ENCODE measurements at places on chromosomes 5 and 9. TPM values are rescaled to one million over a fixed set of nuclear protein-coding genes. Genes with fewer than 3 reads are reported as not detected.

DNA sequence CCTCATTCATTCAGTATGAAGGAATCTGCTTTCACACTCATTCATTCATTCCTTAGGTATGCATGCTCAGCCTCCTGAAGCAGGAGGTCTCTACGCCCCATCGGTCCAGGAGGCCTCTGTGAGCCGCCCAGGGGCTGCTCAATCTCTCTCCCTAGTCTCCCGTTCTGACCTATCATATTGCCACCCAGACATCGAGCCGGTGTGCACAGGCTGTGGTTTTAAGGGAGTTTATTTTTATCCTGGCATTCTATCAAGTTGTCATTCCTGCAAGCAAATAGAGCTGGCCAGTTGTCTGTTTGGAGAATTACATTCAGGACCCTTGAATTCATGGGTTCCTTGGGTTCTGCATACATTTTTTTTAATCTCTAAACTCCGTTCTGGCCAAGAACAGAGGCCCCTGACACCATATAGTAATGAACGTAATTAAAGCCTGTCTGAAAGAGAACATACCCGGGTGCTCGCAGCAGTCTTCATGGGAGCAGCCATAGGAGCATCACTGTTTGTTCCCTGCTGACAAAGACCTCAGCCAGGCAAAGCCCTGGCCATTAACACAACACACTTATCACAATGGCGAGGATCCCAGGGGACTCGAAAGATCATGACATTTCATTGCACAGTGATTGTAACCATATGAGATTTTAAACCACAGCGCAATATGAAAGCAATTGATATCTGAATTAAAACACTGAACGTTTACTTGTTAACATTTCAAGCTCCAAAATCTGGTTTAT is 80.9 kb downstream of the ADAMTS16 start:
- no peak for DNase-seq

DNA sequence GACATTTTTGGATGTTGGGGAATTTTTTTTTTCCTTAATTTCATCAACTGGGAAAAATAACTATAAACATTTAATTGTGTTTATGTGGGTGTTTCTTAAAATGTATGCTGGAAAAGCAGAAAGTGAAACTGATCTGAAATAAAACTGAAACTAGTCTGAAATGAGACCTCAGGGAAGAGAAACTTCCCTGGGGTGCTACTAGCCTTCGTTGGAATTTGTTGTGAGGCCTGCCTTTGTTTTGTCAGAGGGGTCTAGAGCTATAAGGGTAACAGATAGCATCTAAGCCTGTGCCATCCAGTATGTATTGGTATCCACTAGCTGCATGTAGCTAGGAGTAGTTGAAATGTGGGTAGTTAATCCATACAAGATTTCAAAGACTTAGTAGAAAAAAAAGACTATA is 10.4 kb downstream of the ZNF618 start:
- no peak for DNase-seq

DNA sequence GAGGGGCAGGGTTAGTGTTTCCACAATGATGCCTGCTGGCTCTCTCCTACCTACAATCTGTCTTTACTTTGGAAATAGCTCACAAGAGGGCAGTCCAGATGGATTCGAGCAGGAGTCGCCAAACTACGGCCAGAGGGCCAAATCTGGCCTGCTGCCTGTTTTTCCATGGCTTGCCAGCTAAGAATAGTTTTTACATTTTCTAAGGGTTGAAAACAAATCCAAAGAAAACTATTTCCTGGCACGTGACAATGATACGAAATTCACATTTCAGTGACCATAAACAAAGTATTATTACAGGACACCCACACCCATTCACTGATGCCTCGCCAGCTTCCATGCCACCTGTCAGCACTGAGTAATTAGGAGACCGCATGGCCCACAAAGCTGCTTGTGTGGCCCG is 162.9 kb upstream of the WWC1 start:
- DNase-seq, result no peak

DNA sequence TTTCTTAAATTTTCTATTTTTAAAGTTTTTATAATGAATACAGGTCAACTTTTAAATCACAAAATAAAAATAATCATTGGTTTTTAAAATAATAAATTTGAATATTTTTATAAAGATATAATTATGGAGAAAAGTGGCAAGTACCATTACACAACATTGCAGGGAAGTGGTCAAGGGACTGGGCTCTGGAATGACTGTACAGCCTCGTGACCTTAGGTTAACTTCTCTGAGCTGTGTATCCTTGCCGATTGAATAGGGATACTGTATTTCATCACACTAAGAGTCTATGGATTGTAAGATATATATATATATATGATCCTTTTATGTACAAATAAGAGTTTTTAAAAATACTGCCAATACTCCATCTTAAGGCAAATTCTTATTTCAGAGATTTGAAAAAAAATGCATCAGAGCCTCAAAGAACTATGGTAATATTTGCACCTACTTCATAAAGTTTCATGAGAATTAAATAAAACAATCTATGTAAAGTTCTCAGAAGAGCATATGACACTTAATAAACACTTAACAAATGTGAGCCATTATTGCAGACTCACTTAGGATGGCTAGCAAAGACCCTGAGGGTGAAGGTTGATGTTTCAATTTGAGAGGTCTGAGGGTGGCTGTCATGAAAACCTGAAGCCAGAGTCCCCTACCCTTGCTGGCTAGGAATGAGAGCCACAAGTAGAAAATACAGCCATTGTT is 136.5 kb downstream of the CCDC192 start:
- DNase-seq, result no peak

STOM gene
- 81.9 TPM for polyA plus RNA-seq

PNPLA7 gene
- polyA plus RNA-seq, result 2.4 TPM

P4HA2 gene
- 29.2 TPM for polyA plus RNA-seq

DNA sequence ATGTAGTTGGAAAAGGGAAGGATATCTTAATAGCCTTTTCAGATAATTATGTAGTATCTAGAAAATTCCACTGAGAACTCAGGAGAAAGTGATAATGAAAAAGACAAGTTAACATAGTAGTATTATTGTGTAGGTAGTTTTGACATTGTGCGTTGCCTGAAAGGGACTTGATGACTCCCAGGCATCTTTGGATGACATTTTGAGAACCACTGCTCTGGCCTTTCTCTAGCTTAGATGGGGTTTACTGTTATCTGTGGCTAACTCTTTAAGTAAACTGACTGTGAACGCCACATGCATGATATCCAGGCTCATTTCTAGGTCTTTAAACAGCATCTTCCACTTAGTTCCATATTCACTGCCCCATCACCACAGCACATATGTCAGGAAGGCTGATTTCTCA is 14.4 kb upstream of the FYB1 start:
- no peak for DNase-seq

- no peak for DNase-seq
Measured at GRCh38 chr9:81508476-81508875, 180.9 kb downstream of the TLE1 start.

DNA sequence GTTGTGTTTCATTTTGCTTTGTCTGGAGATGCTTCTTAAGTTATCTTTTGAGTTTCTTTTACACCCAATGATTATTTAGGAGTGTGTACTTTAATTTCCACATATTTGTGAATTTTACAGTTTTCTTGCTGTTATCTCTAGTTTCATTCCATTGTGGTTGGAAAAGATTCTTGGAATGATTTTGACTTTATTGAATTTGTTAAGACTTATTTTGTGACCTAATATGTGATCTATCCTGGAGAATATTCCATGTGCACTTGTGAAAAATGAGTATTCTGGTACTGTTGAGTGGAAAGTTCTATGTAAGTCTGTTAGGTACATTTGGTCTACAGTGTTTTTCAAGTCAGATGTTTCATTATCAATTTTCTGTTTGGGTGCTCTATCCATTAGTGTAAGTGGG is 24.4 kb upstream of the GRAMD2B start:
- DNase-seq, result no peak

DNA sequence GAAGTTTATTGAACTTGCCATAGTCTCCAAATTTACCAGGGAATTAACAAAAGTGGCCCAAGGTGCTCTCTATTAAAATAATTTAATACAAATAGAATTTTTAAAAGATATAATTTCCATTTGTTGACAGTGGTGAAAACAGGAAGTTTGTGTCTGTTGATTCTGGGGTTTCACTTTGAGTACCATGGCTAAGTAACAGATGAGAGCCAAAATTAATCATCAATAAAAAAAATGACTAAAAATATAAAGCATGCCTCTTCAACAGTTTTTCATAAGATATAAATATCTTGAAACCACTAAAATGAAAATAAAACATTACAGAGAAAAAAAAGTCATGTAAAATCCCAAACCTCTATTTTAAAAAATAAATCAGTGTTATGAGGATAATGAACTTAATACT is 49.8 kb downstream of the SGCD start:
- no peak for DNase-seq

GRCh38 chr9:7935681-7936080 is 136.1 kb upstream of the DMAC1 start:
- DNase-seq, result no peak

GRCh38 chr5:12292610-12293204 is 388.5 kb upstream of the CTNND2 start:
- no peak for DNase-seq

ZFAND5 gene
- polyA plus RNA-seq, result 211 TPM

GRCh38 chr9:78707481-78707991 is 410.6 kb downstream of the PSAT1 start:
- no peak for DNase-seq

DNA sequence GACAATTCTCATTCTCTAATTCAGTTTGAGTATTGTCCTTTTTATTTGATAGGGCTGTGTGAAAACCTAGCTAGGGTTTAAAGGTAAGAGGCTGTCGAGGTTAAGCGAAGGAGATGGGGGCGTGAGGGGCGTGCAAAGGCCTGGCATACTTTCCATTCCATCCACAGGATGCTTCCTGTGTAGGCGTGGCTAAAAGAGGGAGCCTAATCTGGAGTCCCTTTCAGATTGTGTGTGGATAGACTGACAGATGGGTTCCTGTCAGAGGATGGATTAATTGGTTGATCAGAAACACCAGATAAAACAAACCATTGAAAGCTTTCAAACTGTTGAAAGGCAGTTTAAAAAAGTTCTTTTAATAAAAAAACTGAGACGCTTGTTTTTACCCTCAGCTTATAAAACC is 1.1 kb upstream of the ELL2 start:
- DNase-seq, result no peak

CNTLN gene
- polyA plus RNA-seq, result 11.3 TPM

DNA sequence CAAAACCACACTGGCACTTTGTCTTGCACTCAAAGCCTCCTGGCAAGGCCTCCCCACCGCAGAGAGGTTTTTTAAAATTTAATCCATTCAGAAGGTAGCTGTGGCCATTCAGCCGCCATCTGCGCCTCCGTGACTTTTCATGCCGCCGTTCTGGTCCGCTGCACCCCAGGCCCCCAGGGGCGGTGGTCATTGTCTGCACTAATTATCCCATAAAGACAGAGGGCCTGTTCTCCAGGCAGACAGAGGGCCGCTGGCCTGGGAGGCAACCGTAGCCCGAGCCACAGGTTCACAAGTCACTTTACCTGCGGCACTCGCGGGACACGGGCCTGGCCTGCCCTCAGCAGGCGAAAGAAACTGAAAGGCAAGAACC is 49.4 kb downstream of the EXD3 start:
- no peak for DNase-seq

IFNA2 gene
- polyA plus RNA-seq, result not detected

DNA sequence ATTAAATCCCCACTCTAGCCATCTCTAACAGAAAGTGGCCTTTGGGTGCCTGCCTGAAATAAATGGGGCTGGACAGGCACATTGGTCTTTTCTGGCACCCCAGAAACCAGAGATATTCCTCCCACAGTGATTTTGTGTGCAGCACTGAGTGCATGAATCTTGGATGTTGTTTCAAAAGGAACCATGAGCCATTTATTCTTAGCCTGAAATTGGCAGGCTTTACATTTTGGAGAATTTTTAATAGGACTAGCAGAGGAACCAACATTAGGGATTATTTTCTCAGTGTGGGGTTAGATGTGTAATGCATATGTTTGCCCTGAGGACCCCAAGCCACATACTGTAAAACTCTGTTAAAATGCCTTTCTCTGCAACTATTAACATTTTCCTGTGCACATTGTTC is 451.3 kb downstream of the NFIB start:
- DNase-seq, result no peak

- no peak for DNase-seq
Measured at GRCh38 chr5:97004423-97005060, 68.7 kb downstream of the LNPEP start.

- DNase-seq, result no peak
Measured at GRCh38 chr9:93452710-93453046, 703 bp downstream of the FAM120AOS start.

DNA sequence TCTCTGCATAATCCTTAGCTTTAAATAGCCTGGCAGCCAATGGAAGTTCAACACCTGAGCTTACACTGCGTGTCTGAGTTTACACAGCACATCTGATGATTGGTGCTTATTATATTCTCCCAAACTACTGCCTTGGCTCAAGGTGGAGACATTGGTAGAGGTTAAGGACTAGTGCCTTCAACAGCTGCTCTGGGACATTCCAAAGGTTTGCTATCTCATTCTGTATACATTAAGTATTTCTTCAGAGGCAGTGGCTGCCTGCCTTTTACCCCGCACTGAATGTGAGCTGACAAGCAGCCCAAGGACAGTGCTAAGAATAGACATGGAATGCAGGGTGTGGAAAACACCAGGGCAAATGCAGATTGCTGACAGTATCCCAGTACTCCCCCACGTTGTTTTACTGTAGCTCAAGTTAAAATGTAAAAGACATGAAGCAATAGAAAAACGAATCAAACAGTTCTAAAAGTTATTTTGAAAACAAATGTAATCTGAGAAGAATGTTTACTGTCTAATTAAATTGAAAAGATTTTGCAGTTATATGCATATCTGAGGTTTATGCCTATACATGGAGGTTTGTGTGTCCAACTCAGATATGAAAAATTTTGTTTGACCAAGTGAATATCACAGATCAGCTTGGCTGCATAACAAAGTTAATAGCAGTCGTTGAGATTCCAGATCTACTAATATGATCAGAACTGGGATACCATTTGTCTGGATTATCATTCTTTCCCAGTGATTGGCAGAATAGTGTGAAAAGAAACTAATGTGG is 1.8 kb downstream of the HSPB3 start:
- DNase-seq, result peak; percentile 51

PCDHA5 gene
- polyA plus RNA-seq, result 0.21 TPM

GRCh38 chr9:25562101-25562500 is 116.1 kb downstream of the TUSC1 start:
- DNase-seq, result no peak

IL13 gene
- polyA plus RNA-seq, result not detected

DNA sequence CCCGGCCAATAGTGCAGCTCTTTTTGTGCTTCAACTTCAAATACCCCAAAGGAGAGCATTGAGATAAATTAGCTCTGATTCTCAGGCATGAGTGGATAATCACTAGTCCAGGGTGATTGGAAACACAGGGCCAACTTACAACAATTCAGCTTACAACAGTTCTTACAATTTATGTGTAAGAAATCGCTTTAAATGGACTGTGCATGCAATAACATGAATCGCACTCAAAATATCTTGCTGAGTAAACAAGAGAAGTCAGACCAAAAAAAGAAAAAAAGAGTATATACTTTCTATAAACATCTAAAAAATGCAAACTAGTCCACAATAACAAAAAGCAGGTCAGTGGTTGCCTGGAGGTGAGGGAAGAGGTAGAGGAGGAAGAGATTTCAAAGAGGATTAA is 150.6 kb upstream of the EDIL3 start:
- DNase-seq, result no peak

- no peak for DNase-seq
Measured at GRCh38 chr5:3943859-3944258, 348.2 kb downstream of the IRX1 start.

- DNase-seq, result no peak
Measured at GRCh38 chr5:68499987-68500386, 284.4 kb downstream of the PIK3R1 start.

GRCh38 chr9:23581931-23582330 is 244.1 kb downstream of the ELAVL2 start:
- DNase-seq, result no peak
